ENCODE measurements at places on chromosomes 11 and 22.

GRCh38 chr11:111703576-111703975 is 62.6 kb downstream of the PPP2R1B start:
- DNase-seq: no peak

GRCh38 chr22:48644108-48644507 is 1183.6 kb downstream of the BRD1 start:
- DNase-seq: no peak

- no peak for DNase-seq
Measured at GRCh38 chr11:6845383-6845782, at the start of gene OR10A5. OR10A5 (plus strand) TSS chr11:6845683; CDS start chr11:6845683, 0 bp downstream.

DNA sequence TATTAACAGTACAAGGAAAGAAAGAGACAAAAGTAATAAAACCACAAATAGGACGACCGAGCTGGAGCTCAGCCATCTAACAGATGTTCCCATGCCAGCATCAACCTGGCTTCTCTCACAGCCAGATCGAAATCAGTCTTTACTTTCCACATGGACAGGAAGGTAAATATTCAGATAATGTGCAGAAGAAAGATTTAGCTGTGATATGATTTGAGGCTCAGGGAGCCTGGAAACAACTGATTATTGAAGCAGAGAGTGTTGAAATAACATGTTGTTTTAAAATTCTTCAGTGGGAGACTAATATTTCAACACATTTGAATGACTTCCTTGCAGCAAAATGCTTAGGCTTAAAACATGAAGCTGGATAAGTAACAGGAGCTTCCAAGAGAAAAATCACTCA is 546.8 kb downstream of the ETS1 start:
- DNase-seq: no peak

- no peak for DNase-seq
Measured at GRCh38 chr11:8039530-8040260, 41.3 kb upstream of the TUB start.

DNA sequence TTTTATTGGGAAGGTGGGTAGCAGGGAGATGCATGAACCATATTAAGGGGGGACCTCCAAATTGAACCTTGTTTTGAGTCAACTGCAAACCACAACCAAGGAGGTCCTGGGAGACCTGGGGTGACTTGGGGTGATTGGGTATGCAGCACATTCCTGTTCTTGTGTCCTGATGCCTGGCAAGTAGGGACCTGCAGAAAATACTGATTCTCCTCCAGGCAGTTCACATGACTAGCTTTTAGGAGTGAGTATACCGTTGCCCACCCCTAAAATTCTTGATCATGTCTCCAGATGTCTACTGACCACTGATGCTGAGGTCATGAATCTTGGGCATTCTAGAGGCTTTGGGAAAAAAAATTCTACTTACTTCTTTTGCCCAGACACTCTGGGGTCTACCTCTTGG is 6.3 kb downstream of the EHF start:
- DNase-seq: no peak

DNA sequence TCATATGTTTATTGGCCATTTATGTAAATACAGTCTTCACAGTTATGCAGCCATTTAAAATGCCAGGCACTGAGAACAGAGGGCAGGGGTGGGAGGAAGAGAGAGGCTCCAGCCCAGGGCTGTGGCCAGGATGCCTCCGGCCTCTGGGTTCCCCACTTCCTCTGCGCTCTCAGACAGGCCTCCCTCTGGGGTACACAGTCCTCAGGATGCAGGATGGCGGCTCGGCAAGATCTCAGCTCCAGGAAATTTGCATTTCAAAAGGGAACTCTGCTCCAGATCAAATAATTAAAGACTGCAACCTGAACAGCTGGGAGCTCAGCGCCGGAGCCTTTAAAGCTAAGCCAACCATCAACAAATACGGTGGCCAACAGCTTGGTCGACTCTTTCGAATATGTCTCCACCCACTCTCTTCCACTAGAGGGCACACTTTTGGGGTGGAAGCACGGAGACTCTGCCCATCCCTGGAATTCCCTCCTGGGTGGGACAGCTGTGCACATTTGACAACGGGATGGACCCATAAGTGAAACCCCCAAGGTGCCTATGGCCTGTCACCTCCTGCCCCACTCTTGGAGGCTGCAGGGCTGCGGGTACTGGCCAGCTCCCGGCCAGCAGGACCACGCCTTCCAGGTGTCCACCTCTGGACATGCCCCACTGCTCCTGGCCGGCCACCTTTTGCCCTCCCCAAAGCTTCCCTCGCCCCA is 1044.7 kb downstream of the BRD1 start:
- DNase-seq: no peak

DNA sequence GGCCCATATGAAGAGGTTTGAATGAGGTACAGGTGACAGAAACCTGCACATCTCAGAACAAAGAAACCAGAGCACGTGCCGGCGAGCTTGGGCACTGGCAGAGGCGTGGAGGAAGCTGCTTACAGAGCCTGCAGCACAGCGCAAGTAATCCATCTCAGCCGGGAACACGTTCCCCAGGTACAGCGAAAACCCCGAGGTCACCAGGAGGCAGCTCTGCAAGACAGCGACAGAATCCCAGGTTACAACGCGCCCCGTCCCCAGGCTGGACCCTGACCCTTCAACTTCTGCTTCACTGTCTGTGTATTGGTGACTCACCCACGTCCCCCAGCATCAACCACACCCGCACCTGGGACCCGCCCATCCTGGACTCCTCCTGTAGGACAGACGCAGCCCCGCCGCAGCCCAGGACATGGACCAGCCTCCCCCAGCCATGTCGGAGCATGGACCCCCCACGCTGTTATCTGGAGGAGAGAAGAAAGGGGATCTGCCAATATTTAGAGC is 2.2 kb downstream of the MLC1 start:
- DNase-seq: no peak

DNA sequence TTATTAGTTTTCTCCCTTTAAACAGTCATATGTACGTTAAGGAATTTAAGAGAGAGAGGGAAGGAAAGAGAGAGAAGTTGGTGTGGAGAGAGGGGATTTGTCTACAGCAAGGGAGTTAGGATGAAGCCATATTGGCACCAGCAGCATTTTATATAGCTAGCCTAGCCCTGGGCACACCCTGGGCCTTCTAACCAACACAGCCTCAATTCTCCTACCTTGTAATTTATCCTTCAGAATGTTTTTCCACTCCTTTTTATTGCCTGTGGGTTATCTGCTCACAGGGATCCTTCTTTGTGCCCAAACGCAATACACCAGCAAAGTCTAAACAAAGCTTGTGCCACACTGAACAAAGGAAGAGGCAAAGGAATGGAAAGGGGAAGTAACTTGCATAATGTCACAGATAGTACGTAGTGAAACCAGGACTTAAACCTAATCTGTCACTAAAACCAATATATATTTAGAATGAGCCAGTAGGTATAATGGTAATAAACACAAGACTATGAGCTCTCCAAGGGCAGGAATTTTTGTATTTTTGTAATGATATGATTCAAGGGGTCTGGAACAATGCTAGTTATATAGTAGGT is 613.8 kb upstream of the TENM4 start:
- DNase-seq: no peak

- peak; percentile 10 for DNase-seq
Measured at GRCh38 chr22:29815580-29815979, 22.5 kb downstream of the ASCC2 start.

GRCh38 chr11:66848671-66849500 is 5.6 kb downstream of the RCE1 start:
- DNase-seq: no peak

DNA sequence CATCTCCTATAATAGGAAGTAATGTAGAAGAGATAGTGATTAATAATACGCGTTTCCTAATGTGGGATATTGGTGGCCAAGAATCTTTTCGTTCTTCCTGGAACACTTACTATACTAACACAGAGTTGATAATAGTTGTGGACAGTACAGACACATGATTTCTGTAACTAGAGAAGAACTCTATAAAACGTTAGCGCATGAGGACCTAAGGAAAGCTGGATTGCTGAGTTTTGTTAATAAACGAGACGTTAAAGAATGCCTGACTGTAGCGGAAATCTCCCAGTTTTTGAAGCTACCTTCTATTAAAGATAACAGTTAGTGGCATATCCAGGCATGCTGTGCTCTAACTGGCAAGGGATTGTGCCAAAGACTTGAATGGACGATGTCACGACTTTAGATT is 83.3 kb downstream of the GGT1 start:
- no peak for DNase-seq

- DNase-seq: no peak
Measured at GRCh38 chr22:50470491-50470890, 4.3 kb downstream of the SBF1 start.

- no peak for DNase-seq
Measured at GRCh38 chr11:47977623-47978022, 2.7 kb upstream of the PTPRJ start.

- DNase-seq: no peak
Measured at GRCh38 chr11:73409431-73409830, 33.2 kb downstream of the RELT start.

DNA sequence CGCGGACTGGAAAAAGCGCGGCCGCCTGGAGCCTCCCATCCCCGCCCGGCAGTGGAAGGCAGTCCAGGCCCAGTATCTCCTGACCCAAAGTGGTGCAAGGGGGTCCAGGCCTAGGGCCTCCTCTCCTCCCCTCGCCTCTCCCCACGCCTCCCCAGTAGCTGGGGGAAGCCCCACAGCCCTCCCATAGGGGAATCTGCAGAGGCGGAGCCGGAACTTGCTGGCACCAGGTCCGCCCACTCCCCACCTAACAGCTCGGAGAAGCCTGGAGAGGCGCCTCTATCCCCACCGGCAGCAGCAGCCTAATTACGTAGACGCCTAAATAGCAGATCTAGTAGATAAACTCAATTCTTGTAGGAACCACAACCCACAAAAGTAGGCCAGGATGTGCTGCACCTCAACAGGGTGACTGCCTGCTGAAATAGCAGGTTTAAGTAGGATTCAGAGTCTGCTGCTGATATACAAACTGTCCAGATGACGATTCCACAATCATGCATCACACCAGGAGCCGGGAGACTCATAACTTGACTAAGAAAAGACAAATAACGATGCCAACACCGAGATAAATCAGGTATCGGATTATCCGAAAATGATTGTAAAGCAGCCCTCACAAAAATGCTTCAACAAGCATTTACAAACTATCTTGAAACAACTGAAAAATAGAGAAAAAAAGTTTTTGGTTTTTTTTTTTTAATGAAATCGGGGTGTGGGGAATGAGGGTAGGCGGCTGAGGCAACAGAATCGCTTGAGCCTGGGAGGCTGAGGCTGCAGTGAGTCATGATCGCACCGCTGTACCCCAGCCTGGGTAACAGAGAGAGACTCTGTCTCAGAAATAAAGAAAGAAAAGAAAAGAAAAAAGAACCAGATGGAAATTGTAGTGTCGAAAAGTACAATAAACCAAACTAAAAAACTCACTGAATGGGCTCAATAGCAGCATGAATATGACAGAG is 11.4 kb upstream of the BRD1 start:
- DNase-seq: no peak

DNA sequence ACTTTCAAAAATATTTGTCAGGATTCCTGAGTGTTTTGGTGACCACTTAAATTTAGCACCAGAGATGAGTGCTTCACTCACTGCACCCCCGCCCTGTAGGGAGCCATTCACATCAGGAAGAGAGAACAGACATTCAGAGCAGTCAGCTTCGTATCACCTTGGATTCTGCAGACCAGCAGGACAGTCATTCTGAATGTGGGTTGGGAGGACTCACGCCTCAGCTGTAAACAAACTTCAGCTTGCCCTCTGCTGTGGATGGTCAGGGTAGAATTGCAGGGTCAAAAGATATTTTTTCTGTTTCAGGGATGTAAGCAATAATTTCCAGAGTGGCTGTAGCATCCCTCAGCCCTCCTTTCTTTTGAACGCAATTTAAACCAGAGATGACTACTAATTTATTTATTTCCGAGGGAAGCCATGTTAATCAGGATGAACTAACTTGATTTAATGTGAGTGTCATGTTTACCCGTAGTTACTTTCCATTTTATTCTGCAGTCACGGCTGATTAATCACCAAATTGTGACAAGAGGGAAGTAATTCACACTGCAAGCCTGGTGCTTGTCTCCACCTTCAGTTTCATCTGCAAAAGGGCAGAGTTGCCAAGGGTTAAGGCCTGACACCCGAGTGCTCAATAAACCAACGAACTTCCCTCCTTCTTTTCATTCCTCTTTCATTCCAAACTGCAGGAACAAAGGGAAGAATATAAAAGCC is 174.2 kb upstream of the DDI1 start:
- no peak for DNase-seq

GRCh38 chr11:131488238-131488637 is 117.8 kb downstream of the NTM start:
- no peak for DNase-seq

DNA sequence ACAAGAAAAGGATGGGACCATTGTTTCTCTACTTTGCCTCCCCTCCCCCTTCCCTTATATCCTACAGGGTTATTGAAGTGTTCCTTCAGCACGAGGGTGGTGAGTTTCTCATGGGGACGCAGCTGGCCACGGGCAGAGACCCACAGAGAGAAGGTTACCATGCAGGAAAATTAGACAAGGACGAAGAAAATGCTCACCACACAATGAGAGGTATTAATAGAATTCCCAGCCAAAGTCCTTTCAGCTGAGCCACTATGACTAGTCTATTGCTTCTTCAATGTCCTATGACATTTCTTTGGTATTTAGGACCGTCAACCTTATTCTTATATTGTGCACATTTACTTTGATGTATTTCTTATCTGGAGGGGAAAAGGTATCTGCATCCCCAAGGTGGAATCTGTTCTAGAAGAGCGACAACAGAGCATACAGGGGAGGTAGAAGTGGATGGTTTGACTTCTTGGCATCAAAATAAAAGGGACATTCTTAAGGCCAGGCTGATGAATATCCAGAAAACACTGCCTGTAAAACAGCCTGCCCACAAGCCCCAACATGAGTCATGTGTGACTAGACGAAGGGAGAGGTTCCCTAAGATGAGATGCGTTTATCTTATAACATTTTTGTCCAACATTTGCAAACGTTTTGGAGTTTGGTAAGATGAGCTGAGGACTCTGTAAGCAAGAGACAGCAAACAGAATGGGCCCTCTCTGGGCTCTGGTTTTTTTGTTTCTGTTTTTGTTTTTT is 209.8 kb upstream of the NARS2 start:
- DNase-seq: no peak

DNA sequence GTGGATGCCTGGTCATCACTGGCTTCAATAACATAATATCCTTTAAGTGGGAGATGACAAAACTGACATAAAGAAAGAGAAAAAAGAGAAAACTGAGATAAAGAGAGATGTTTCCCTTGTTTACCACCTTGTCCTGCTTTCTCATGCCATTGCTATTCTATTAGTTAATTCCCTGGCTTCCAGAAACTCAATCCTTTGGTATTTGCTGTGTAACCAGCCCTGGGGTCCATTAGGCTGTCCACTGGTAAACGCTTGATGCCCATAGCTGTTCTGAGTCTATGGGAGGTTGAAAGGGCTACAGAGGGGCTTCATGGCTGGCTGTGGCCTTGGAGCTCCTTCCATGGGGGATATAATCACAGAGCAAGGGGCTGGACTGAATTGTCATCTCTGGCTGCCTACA is 243.4 kb upstream of the PLET1 start:
- DNase-seq: no peak

DNA sequence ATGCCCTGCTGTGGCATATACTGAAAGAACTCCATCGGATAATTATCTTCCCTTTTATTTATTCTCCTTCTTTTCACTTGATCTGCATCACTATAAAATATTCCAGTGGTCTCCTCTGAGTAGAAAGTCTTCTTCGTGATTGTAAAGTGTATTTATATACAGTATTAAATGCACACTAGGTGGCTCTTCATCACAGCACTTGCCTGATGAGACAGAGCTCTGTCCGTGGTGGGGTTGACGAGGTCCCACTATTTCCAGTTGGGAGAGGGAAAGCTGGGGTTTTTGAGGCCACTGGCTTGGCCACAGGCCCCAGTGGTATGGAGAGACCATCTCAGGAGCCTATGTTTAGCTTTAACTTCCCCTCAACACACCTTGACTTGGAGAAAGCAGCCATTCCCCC is 31.6 kb upstream of the ZBTB16 start:
- DNase-seq: no peak

Data from cerebellar nuclear complex (tissue), 1 donor.